ENCODE measurements at places on chromosomes 5 and 9. TPM values are rescaled to one million over a fixed set of nuclear protein-coding genes. Genes with fewer than 3 reads are reported as not detected.

DNA sequence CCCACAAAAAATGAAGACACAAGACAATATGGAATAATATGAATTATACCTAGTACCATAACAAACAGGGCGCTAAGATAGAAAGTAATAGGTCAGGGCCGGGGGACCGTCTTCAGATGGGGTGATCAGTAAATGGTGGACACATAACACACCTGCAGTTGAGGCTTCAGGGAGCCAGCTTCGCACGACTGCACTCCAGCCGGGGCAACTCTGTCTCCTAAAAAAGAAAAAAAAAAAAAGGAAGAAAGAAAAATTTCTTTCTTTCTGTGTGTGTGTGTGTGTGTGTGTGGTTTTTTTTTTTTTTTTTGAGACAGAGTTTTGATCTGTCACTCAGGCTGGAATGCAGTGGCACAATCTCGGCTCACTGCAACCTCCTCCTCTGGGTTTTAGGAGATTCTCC, 75.0 kb upstream of the HSPA9 start:
- no peak for DNase-seq

GRCh38 chr5:180637962-180638680, 11.3 kb downstream of the FLT4 start:
- no peak for DNase-seq

- no peak for DNase-seq
Measured at GRCh38 chr9:110936237-110936636, 102.0 kb downstream of the LPAR1 start.

- DNase-seq: no peak
Measured at GRCh38 chr5:36105819-36106218, 39.1 kb upstream of the UGT3A2 start.

- peak; percentile 69 for DNase-seq
Measured at GRCh38 chr5:142699184-142699720, 13.4 kb upstream of the FGF1 start.

DNA sequence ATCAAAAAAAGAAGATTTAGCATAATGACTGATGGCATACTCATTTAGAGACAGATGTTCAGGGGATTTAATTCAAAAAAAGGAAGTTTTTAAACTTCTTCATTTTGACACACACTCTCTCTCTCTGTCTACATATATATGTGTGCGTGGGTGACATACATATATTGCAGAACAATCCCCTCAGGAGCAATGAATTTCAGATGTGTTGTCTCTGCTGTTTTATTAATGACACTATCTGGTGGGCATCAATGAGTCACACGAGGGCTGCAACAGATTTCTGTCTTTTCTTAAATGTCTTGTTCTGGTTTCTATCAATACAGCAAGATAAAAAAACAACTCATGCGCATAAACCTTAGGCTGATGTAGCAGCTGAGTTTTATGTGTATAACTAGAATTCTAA, 123.5 kb upstream of the SLCO6A1 start:
- no peak for DNase-seq

- DNase-seq: no peak
Measured at GRCh38 chr9:36462245-36462644, 62.2 kb upstream of the RNF38 start.

GRCh38 chr9:87620731-87621322, 105.1 kb upstream of the CTSL start:
- no peak for DNase-seq

DNA sequence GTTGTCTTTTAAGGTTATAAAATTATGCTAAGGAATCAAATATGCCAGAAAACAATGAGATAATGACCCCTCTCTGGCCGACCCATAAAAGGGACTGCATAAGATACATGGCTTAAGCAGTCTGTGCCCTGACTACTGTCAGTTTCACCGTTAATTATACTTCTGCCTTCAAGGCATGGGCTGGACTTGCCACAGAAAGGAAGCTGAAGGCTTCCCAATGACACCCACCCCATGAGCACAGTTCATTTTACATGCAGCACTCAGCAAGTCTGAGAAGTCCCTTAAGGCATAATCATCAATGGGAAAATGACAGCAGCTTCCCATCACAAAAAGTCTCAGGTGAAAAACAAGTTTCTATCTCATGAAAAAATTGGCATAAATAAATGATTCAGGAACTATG, 175.6 kb downstream of the GLIS3 start:
- DNase-seq: no peak

DNA sequence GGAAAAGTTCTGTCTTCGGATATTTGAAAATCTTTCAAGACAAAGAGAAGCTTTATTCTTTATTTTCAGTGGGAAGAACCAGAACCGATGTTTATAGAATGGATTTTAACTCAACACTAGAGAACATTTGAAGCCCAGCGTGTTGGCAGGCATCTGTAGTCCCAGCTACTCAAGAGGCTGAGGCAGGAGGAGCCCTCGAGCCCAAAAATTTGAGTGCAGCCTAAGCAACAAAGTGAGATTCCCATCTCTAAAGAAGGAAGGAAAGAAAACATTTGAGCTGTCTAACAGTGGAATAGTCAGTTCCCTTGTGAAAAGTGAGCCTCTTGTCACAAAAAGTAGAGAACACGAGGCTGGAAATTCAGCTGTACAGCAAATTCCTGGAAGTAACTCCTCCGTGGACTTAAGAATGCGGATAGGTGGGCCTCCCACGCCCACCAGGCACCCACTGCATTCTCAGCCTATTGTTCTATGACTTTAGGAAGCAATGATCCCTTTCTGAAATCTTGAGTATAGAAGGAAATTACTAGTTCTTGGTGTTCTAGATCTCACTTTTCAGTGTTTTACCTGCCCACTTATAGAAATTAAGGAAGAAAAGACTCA, 2.3 kb upstream of the PTPDC1 start:
- DNase-seq: no peak

- DNase-seq: no peak
Measured at GRCh38 chr5:178223828-178224335, 8.7 kb downstream of the PHYKPL start.

- DNase-seq: no peak
Measured at GRCh38 chr5:180352116-180353047, 754 bp downstream of the GFPT2 start.

DNA sequence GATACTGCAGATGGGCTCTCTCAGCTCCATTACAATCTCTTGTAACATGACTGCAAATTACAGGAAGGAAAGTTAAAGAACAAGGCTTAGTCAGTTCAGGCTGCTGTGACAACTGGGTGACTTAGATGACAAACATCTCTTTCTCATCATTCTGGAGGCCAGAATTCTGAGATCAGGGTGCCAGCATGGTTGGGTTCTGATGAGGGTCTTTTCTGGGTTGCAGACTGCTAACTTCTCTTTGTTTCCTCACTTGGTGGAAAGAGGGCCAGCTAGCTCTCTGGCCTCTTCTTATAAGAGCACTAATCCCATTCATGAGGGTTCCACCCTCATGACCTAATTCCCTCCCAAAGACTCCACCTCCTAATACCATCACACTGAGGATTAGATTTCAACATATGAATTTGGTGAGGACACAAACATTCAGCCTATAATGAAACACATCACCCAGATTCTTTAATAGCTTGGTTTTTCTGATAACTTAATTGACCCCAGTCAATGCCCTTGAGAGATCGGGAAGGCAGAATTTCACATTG, 73.6 kb upstream of the MAMDC2 start:
- no peak for DNase-seq

DNA sequence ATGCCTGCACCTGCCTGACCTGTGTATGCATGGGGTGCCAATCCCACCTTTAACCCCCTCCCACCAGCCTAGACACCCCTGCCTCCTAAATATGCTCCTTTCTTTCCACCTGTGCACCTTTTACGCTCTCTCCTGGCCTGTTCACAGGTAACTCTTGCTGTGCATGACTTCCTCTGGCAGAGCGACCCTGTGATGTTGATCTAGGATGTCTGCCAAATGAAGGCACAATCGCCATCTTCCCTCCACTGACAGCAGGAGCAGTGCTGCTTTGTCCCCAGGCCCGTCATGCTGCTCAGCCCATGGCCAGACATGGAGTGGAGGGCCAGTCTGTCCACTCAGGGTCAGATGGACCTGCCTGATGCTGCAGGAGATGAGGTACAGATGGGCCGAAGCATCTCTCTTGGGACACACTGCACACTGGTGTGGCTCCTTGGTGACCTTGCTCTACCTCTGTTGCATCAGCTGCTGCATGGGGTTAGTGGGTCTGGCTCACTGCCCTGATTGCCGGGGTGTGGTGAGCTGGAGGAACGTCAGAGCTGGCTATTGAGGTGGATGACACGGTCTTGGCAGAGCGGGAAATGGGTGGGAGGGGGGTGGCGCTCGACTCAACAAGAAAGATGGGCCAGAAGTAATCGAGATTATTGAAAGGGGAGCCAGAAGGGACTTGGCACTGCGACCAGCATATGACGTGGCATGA, 101.7 kb upstream of the PITX1 start:
- DNase-seq: no peak

GRCh38 chr9:126485662-126486061, 128.1 kb upstream of the LMX1B start:
- DNase-seq: no peak

DNA sequence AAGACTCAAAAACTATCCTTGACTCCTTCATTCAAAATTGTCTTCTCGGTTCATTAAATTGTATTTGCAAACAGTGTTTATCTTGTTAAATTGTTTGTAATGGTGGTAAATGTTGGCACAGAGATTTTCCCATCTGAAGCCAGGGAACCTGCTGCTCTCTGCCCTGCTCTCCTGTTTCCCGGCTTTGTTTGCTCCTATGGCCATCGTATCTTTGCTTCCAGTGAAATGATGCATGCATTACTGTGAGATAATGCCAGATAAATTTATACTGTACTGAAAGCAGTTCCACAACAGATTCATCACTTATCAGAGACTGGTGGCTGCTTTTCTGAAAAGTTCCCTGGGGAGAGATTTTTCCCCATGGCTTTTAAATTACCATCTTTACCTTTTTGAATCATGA, 81.4 kb downstream of the CD180 start:
- no peak for DNase-seq

The NMUR2 gene
- not detected for polyA plus RNA-seq

The TERT gene
- not detected for polyA plus RNA-seq

The NLN gene
- 2.0 TPM for polyA plus RNA-seq

The C9orf152 gene
- not detected for polyA plus RNA-seq

The PKD2L2 gene
- polyA plus RNA-seq: 0.56 TPM

The INIP gene
- polyA plus RNA-seq: 55.3 TPM
